ENCODE measurements at places on chromosomes 3 and 15.
A peak's percentile ranks its signal among the peaks of the same experiment; 100 is the strongest.

GRCh38 chr3:14260463-14260862 is 81.8 kb downstream of the LSM3 start:
- no peak for DNase-seq

GRCh38 chr15:69013726-69014406 is 629 bp upstream of the NOX5 start:
- no peak for DNase-seq

DNA sequence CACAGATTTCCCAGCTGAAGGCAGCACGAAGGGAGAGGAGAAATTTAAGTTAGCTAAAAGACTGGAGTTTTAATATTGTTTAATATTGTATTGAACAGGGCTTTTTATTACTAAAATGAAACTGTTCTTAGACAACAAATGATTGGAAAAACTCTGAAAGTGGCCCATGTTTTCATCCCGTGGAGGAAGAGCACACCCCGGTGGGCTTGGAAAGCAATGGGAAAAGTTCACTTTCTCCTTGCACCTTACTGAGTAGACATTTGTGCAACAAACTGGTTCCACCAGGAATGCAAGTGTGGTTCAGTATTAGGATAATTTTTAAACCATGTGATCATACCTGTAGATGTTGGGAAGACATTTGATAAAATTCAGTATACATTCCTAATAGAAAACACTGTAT is 8.2 kb upstream of the ESYT3 start:
- DNase-seq = no peak

- DNase-seq = no peak
Measured at GRCh38 chr3:187921391-187922074, 176.3 kb upstream of the BCL6 start.

- DNase-seq = no peak
Measured at GRCh38 chr3:155670335-155670734, 74.5 kb downstream of the PLCH1 start.

- DNase-seq = peak; percentile 71
Measured at GRCh38 chr15:43776718-43777266, at the start of gene ELL3. Gene ELL3 (minus strand): TSS chr15:43776966. CDS start chr15:43776901, 65 bp downstream.

GRCh38 chr15:28004143-28005003 is 94.7 kb downstream of the OCA2 start:
- DNase-seq = no peak

DNA sequence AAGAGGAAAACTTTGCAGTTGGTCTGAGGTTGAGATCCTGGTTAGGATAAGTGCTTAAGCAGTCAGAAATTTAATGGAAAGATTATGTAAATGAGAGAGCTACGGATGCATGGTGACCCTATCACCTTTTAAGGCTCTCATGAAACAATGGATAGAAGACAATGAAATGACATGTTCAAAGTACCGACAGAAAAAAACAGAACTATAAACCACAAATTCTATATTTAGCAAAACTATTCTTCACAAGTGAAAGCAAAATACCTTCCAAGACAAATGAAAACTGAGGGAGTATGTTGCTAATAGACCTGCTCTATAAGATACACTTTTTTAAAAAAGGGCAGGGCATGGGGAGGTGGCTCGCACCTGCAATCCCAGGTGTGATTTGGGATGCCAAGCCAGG is 32.2 kb downstream of the DNAAF4 start:
- DNase-seq = no peak

- DNase-seq = no peak
Measured at GRCh38 chr3:147900851-147901250, 491.7 kb downstream of the ZIC1 start.
